ENCODE measurements at places on chromosomes 4 and X.

DNA sequence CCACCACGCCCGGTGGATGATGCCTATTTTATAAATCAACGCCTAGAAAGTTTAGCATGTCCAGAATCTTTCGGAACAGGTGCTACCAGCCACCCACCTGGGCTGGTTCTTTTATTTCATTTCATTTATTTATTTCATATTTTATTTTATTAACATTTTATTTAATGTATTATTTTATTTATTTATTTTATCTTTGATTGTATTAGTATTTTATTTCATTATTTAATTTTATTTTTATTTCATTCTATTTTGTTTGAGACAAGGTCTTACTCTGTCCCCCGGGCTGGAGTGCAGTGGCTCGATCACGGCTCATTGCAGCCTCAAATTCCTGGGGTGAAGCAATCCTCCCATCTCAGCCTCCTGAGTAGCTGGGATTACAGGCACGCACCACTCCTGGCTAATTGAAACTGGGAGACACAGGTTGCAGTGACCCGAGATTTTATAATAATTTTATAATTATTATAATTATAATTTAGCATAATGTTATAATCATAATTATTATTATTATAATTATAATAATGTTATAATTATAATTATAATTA is 187.2 kb downstream of the SHOX start:
- DNase-seq, result no peak

GRCh38 chr4:26764231-26764630 is 96.4 kb upstream of the STIM2 start:
- DNase-seq, result no peak

GRCh38 chrX:17547658-17548057 is 172.7 kb downstream of the NHS start:
- DNase-seq, result no peak

- DNase-seq, result no peak
Measured at GRCh38 chrX:1727531-1728027, 112.7 kb downstream of the ASMT start.

DNA sequence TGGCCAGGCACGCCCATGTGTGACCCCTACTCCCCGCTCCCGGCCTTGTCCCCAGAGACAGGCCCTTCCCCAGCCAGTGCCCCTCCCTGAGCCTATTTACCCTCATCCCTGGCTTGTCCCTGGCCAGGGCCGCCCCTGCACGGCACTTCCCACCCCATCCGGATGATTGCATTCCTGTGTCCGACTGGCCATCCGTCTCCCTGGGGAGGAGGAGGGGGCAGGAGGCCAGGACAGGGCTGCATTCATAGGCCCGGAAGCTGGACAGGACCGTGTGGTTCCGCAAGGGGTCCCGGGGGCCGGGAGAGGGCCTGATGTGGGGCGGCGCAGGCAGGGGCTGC is 22.8 kb downstream of the CTBP1 start:
- DNase-seq, result no peak

DNA sequence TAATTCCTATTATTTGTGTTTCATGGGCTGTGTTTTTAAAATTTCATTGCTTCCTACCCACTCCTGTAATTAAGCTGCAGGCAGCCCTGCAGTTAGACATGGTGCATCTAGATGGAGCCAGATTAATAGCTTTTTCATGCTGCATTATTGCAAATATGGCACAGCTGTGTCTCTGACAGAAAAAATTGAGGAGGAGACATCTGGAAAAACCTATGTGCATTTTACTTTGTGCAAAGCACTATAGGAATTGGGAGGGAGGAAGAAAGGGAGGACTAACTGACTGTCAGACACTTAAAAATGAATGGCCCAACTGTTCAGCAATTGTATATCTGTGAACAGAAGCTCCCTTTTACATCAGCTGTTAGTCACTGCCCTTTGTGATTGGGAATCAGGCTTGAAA is 8.1 kb upstream of the RPGR start:
- DNase-seq, result no peak

DNA sequence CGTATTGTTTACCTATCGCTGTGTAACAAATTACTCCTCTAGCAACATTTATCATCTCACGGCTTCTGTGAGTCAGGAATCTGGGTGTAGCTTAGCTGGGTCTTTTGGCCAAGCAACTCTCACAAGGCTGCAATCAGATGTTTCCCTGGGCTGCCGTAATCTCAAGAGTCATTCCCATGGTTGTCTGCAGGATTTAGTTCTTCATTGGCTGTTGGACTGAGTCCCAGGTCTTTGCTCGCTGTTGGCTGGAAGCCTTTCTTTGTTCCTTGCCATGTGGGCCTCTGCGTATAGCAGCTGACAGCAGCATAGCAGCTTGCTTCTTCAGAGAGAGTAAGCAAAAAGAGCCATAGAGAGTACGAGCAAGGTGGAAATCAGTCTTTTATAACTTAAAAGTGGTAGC is 16.8 kb downstream of the POLR2B start:
- peak; percentile 89 for DNase-seq

GRCh38 chr4:35556387-35556786 is 687.9 kb downstream of the ARAP2 start:
- no peak for DNase-seq

DNA sequence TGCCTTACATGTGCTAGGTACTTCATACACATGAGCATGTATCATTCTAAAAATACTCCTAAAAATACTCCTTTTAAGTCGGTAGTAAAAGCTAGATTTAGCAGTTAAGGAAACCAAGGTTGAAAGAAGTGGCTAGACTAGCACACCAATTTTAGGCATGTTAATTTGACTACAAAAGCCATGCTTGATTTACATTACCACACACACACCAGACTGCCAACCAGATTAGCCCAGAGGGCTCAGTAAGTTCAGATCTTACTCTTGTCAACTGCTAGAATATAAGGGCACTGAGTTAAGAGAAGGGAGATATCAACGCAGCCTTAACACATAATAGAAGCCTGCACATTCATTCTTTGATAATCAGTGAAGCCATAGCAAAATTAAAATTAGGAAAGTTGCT is 117.9 kb downstream of the MID1IP1 start:
- no peak for DNase-seq

- DNase-seq, result peak; percentile 3
Measured at GRCh38 chrX:122517786-122518185, 666.3 kb upstream of the GRIA3 start.

- DNase-seq, result no peak
Measured at GRCh38 chrX:68098431-68098830, 334.9 kb downstream of the OPHN1 start.

DNA sequence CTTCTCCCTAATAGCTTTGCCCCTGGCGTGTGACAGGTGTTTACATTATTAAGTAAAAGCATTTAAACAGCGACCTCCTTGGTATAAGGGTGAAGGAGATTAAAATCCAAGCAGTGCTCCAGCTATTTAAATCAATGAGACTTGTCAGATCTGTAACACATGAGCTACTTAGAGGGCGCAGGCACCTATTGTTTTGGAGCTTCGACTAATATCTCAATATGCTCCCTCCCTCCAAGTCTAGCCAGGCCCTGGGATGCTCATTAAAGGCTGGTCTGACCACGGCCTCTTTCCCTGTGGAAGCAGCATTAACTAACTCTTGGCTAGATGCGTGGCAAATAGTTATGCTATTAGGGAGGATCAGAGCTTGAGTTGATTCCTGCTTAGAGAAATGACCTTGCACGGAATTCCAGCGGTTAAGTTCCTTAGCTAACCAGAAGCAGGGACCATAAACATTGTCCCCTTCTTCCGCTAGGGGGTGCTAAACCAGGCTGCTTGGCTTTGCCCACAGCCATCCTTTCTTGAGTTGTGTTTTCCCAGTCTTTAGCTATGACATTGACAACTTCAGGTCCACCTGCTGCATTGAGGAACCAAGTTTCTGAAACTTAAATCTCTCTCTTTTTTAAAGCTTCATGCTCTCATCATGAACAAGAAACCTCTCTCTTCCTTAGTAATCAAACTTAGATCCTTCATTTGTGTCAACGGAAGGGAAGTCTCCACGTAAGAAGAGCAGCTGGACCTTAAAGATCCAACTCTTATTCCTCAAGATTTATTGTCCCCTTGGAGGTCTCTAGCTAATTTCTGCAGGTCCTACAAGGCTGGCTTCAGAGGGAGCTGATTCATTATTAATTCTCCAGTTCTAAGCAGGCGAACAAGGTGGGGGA is 80.7 kb upstream of the IGFBP7 start:
- DNase-seq, result no peak

DNA sequence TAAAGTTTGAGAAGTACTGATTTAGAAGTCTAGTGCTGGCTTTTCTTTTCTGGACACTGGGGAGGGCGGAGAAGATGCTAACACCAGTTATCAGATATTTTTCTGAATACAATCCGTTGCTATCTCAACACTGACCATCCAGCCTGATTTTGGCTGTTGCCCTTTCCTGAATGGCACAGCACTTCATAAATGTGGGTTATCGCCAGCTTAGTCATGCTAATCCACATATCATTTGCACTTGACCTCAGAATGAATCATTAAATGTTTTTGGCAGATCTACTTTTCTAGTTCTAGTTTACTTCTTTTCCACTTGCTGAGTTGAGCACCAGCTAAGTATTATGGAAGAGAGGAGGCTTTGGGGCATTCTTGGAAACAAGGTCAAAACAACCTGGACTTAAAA is 60.8 kb upstream of the ESX1 start:
- DNase-seq, result no peak

DNA sequence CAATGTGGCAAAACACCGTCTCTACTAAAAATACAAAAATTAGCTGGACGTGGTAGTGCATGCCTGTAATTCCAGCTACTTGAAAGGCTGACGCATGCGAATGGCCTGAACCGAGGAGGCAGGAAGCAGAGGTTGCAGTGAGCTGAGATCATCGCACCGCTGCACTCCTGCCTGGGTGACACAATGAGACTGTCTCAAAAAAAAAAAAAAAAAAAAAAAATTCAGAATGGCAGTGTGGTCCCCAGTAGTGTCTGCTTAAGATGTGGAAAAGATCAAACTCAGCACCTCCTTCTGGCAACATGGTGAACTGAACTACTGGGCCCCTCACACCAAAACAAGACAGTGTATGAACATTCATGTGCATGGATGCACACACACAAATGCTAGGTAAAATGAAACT is 32.2 kb downstream of the SMS start:
- no peak for DNase-seq

DNA sequence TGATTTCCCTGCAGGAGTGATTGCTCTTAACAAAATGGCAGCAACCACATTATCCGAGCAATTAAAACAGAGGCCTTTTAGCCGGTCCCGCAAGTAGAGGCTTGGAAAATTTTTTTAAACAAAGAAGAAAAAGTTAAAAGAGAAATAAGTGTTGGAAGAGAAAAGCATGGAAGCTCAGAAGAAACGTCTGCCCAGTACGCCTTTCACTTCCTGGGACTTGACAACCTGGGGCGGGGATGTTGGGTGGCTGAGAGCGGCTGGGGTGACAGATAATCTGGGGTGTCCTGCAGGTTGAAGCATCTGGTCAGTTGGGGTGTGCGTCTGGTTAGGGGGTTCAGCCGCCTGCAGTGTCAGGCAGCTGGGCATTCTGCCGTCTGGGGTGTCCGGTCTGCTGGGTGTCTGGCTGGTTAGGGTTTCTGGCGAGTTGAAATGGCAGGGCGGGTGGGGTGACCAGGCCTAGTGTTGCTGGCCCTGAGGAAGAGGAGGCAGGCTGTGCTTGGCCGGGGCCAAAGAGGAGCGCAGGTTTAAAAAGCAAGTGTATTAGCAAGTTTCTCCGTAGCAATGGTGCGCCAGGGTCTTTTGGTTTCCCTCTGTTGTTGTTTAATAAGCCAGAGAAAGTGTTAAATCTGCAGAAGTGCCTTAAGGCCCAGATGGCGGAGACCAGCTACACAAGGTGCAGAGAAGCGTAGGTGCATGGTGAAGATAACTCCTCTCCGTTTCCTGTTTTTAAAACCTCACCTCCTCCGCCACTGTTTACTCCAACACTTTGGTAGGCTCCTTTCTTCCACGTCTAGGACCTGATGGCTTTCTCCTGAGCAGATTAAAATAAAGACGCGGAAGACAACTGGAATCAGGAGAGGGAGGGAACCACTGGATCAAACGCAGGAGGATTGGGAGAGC is 5.6 kb downstream of the HAND2 start:
- DNase-seq, result no peak

DNA sequence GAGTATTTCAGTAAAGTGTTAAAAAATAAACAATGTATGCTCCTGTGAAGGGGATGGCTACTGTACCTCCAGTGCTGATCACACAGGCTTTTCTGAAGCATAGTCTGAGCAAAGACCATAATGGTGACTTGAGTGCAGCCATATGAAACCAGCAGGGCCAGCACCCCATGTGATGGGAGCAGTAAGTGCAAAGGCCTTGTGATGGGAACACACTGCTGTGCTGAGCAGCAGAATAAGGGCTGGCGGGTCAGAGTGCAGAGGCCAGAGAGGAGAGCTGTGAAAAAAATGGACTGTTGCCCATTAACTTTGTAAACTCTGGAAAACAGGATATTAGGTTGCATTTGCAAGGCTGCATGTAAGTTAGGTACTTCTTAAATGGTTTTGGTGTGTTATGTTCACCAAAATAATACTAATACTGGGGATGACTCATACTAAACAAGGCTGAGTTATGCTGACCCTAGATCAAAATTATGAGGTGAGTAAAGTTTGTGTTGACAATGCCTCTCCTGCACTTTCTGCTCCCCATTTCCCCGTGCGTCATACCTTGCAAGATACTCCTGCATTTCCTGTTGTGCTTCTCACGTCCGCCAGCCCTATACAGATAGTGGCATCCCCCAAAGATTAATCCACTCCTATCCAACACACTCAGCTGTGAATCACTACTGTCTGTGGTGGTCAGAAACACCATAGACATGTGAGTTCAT is 67.0 kb upstream of the FAM9A start:
- no peak for DNase-seq

- no peak for DNase-seq
Measured at GRCh38 chrX:39724544-39724943, 373.2 kb downstream of the BCOR start.

- DNase-seq, result no peak
Measured at GRCh38 chrX:75303795-75304194, 29.9 kb downstream of the UPRT start.

GRCh38 chrX:19904778-19905367 is 17.5 kb upstream of the SH3KBP1 start:
- peak; percentile 42 for DNase-seq

- DNase-seq, result no peak
Measured at GRCh38 chrX:16186380-16187007, 19.2 kb downstream of the MAGEB17 start.

DNA sequence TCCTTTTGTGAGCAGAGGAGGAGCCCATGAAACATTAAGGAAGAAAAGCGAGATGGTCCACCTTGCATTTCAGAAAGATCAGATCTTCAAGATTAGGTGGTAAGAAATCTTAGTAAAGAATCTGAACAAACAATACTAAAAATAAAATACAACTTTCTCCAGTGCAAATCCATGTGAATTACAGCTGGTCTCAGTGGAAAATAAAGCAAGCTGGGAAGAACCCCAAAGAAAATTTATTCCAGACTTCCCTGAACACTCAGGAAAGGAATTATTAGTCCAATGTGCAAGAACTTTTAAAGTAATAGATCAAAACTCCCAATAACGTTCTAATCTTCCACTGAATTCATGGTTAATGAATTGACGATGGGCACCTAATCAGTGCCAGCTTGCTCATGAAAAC is 37.3 kb upstream of the C1QTNF7 start:
- no peak for DNase-seq
